ENCODE measurements at places on chromosomes 13 and 19. TPM values are rescaled to one million over a fixed set of nuclear protein-coding genes. Genes with fewer than 3 reads are reported as not detected.

DNA sequence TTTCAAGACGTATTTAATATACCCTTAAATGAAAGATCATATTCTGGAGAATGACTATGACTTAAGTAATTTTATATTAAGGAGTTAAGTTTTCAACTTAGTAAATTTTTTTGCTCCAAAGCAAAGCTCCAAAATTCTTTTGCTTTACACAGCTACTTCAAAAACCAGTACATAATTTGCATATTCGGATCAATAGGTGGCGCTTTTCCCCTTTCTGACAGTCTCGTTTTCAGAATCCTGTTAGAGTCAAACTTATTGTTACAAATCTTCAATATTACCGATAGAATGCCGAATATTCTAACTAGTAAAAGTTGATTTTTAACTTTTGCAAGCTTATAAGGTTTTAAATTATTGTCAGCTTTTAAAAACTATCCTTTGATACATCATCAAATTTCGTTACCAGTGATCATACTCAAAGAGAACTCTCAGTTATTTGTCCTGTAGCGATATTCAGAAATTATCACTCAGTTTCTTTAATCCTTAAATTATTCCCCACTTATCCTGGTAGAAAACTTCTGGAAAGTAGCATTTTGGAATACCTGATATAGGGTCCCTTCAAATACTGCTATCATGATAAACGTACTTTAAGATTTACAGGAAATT lies 852.7 kb upstream of the KLHL1 start:
- DNase-seq: no peak
- H3K36me3 ChIP-seq: no peaks in the 10 kb centered on the region
- H3K27me3 ChIP-seq: no peaks in the 10 kb centered on the region

DNA sequence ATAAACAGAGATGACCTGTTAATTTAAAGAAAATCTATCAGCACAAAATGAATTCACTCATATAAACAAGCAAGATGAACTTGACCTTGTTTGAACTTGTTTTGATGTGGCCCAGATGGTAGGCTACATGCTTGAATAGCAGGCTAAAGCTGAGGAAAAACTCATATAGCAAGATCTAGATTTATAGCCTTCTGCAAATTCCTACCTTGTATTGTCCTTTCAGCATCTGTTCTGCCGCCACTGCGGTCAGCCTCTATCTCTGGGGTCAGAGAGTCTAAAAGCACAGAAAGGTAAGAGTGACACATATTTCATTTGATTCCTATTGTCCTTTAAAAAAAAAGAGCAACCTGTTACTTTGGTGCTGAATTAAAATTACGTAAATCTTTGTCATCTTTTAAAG lies 392.1 kb downstream of the DACH1 start:
- no peaks in the 10 kb centered on the region for H3K27me3 ChIP-seq
- no peak overlapping the region for H3K4me3 ChIP-seq
- no peak for DNase-seq
- no peak overlapping the region for H3K27ac ChIP-seq
- no peaks in the 10 kb centered on the region for H3K4me1 ChIP-seq

- peaks cover 2% of the 10 kb centered on the region for H3K27me3 ChIP-seq
- no peaks in the 10 kb centered on the region for H3K4me1 ChIP-seq
- no peaks in the 10 kb centered on the region for H3K36me3 ChIP-seq
- H3K27ac ChIP-seq: no peak overlapping the region
- no peak for DNase-seq
Measured at GRCh38 chr13:111398196-111398595, 77.8 kb downstream of the TEX29 start.

DNA sequence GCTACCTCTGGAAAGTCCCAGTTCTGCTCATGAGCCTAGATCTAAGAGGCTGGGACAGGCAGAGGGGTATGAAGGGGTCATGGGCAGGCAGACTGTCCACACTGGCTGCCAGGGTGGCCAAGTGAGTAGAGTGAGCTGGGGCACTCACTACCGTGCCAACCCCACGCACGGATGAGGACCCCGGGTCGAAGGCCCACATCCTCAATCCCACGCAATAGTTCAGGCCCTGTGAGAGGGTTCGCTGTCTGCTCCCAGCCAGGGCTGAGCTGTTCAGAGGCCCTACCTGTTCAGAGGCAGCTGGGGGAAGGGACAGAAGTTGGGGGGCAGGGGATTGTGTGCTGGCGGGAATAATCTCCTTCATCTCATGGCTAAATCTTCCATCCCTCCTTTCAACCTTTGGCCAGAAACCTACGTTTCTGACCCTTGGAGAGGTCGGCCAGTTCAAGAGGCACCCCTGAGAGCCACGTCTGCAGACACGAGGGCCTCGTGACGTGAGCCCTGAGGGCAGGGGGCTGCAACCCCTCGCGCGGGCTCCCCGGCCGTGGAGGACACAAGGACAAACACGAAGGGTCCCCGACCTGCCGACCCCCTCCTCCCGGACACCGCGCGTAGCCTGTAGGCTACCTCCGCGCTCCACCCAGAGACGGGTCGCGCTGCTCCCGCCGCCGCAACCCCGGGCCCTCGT lies 1.0 kb upstream of the RPS5 start:
- H3K36me3 ChIP-seq: peaks cover 34% of the 10 kb centered on the region
- no peaks in the 10 kb centered on the region for H3K27me3 ChIP-seq
- peak; percentile 28 for DNase-seq

DNA sequence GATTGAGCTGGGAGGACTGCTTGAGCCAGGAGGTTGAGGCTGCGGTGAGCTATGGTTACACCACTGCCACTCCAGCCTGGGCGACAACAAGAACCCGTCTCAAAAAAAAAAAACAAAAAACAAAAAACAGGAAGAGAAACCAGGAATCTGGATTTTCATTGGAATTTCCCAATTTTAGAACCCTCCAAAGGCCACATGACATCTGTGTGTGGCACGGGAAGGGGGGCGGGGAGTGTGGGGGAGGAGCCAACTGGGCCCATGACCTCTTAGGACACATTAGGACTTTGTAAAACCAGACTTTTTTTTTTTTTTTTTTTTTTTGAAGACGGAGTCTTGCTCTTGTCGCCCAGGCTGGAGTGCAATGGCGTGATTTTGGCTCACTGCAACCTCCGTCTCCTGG lies 21.2 kb upstream of the MYDGF start:
- no peak for DNase-seq
- H3K4me1 ChIP-seq: peaks cover 37% of the 10 kb centered on the region
- no peak overlapping the region for H3K27ac ChIP-seq
- H3K4me3 ChIP-seq: no peak overlapping the region
- H3K36me3 ChIP-seq: peaks cover 88% of the 10 kb centered on the region

DNA sequence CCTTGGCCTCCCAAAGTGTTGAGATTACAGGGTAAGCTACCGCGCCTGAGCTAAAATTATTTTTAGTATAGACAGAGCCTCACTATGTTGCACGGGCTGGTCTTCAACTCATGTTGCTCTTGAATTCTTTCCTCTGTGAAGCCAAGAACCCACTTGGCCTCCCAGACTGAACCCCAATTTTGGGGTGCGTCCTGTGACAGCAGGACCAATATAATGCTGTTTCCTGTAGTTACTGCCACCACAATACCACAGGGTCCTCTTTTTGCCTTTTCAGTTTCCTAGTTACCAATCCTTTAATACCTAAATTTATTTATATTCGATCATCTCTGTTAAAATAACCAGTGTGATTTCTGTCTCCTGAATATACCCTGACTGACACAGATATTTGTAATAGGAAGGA lies 32.9 kb downstream of the TSKS start:
- 0 out of 3 replicates have a peak, but pooled peaks cover 2% of the 10 kb centered on the region for H3K36me3 ChIP-seq
- no peak overlapping the region for H3K4me3 ChIP-seq
- no peaks in the 10 kb centered on the region for H3K27me3 ChIP-seq

- peaks cover 36% of the 10 kb centered on the region for H3K27me3 ChIP-seq
- DNase-seq: peak; percentile 14
- H3K27ac ChIP-seq: no peak overlapping the region
- H3K36me3 ChIP-seq: no peaks in the 10 kb centered on the region
Measured at GRCh38 chr13:112333756-112334543, 42.2 kb upstream of the SPACA7 start.

DNA sequence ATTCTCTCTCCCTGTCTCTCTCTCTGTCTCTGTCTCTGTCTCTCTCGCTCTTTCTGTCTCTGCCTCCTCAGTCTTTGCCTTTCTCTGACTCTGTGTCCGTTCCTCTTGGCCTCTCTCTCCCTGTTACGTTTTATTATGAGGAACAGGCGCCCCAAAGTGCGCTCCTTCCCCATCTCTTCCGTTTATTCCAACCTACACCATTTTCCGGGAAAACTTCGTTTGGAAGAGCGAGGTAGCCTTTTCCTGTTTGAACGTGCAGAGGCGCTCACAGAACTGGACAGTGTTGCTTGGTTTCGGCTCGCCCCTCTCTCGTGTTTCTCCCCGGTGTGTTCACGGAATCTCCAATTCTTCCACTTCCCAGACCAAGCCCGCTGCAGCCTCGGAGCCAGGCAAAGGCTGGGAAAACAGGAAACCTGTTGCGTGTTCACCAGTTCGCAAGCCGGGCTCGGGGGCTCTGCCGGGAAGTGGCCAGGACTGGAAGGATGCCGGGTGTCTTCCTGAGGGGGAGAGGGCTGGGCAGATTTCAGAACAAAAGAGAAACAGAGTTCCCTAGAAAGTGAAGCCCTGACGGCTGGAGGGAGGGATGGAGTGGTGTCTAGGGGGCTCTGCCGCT lies 605 bp downstream of the TMEM255B start:
- peak overlapping the region; percentile 46 for H3K4me3 ChIP-seq
- H3K36me3 ChIP-seq: no peaks in the 10 kb centered on the region
- H3K4me1 ChIP-seq: peaks cover 14% of the 10 kb centered on the region
- H3K27ac ChIP-seq: no peak overlapping the region
- DNase-seq: no peak

DNA sequence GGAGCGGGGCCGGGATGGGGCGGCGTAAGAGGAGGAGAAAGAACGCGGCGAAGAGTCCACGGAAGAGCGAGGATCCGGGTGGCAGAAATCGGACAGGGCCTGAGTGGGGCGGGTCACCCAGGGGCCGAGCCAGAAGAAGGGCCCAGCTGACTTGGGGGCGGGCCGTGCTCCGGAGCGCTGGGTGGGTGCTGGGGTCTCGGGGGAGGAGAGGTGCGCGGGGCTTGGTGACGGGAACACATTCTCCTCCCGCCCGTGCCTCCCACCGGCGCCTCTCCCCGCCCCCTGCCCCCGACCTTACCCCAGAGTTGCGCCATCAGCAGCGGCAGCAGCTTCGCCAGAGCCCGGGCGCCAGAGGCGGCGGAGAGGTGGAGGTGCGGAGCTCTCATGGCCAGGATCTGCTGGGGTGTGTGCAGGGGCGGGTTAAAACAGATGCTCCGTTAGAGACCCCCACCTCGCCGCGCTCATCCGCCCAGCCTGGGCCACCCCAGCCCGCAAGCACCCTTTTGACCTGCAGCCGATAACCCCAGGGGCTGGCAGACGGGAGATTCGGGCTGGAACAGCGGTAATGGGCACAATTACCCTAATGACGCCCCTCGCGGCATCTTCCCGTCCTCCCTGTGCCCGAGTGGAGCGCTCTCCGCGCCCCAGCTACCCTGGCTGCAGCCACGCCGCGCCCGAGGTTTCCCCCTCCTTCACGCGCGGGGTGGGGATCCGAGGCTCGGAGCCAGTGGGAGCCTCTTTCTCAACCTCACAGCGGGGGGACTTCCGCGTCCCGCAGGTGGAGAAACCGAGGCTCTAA lies 565 bp downstream of the KLK10 start:
- peaks cover 13% of the 10 kb centered on the region for H3K27me3 ChIP-seq
- H3K4me3 ChIP-seq: no peak overlapping the region
- H3K4me1 ChIP-seq: peaks cover 4% of the 10 kb centered on the region
- no peak overlapping the region for H3K27ac ChIP-seq
- no peak for DNase-seq
- H3K36me3 ChIP-seq: no peaks in the 10 kb centered on the region

- H3K36me3 ChIP-seq: peaks cover 13% of the 10 kb centered on the region
- peaks cover 14% of the 10 kb centered on the region for H3K4me1 ChIP-seq
- peak; percentile 48 for DNase-seq
- no peaks in the 10 kb centered on the region for H3K27me3 ChIP-seq
- H3K27ac ChIP-seq: no peak overlapping the region
- H3K4me3 ChIP-seq: no peak overlapping the region
Measured at GRCh38 chr19:45180936-45181335, 2.4 kb downstream of the BLOC1S3 start.

Gene NLRP11
- total RNA-seq: 0.16 TPM

DNA sequence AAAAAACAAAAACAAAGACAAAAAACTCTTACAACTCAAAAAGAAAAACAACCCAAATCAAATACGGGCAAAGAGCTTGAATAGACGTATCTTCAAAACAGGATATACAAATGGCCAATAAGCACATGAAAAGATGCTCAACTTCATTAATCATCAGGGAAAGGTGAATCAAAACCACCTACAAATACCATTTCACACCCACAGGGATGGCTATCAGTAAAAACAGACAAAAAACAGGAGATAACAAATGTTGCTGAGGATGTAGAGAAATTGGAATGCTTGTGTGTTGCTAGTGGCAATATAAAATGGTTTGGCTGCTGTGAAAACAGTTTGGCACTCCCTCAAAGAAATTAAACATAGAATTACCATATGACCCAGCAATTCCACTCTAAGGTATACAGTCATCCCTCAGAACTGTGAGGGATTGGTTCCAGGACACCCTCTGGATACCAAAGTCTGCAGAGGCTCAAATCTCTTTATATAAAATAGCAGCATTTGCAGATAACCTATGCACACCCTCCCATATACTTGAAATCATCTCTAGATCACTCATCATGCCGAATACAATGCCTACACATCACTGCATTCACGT lies 29.7 kb downstream of the MLLT1 start:
- peaks cover 37% of the 10 kb centered on the region for H3K36me3 ChIP-seq
- no peak overlapping the region for H3K27ac ChIP-seq
- no peak overlapping the region for H3K4me3 ChIP-seq
- no peaks in the 10 kb centered on the region for H3K27me3 ChIP-seq
- DNase-seq: no peak

DNA sequence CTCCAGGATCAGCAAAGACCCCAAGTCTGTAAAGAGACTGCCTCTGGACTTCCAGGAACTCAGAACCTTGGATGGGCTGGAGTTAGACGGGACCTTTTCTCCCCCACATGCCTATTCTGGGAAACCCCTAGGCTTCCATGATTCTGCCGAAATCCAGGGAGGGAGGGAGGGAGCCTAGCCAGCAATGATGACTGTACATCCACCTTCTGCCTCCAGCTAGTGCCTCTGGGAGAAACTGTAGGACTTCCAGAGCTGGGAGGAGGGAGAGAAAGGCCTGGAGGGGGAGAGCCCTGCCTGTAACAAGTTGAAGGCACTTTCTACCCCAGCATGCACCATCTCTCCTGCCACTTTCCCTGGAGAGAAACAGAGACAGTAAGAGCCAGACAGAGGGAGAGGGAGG lies 6.0 kb upstream of the HAS1 start:
- no peak overlapping the region for H3K27ac ChIP-seq
- H3K36me3 ChIP-seq: no peaks in the 10 kb centered on the region
- H3K4me1 ChIP-seq: peaks cover 21% of the 10 kb centered on the region
- DNase-seq: no peak
- no peak overlapping the region for H3K4me3 ChIP-seq

Gene PTGER1
- total RNA-seq: 0.29 TPM

Gene PCDH20
- total RNA-seq: not detected

DNA sequence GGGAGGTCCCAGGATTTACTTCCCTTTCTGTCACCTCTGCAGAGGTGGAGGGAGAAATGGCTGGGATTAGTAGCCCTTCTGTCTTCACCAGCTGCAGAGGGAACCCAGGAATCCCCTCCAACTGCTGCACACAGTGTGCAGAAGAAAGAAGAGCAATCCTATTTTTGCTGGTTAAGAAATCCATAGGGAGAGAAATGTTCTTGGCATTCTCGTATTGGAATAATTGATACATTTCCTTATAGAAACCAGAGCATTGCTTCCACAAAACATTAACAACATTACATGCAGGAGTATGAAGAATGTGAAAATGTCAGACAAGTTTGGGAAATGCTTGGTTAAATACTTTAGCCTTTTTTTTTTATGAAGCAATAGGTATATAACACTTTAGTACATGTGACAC lies 48.3 kb upstream of the KLF12 start:
- no peaks in the 10 kb centered on the region for H3K27me3 ChIP-seq
- H3K4me1 ChIP-seq: no peaks in the 10 kb centered on the region
- no peak overlapping the region for H3K4me3 ChIP-seq
- H3K27ac ChIP-seq: no peak overlapping the region
- H3K36me3 ChIP-seq: no peaks in the 10 kb centered on the region
